ENCODE measurements at places on chromosomes 7 and 10.

GRCh38 chr7:81926-82756 lies 110.2 kb upstream of the FAM20C start:
- peak; percentile 39 for DNase-seq

GRCh38 chr10:28677888-28678686 lies 766 bp downstream of the BAMBI start:
- peak; percentile 55 for DNase-seq

GRCh38 chr10:94423627-94424026 lies 21.3 kb downstream of the TBC1D12 start:
- DNase-seq: no peak

GRCh38 chr10:30557884-30558283 lies 71.7 kb downstream of the LYZL2 start:
- DNase-seq: no peak

- no peak for DNase-seq
These were observed 82.5 kb upstream of the PITRM1 start for GRCh38 chr10:3255075-3255474.

GRCh38 chr10:63470928-63471327 lies 5.2 kb upstream of the JMJD1C start:
- no peak for DNase-seq

DNA sequence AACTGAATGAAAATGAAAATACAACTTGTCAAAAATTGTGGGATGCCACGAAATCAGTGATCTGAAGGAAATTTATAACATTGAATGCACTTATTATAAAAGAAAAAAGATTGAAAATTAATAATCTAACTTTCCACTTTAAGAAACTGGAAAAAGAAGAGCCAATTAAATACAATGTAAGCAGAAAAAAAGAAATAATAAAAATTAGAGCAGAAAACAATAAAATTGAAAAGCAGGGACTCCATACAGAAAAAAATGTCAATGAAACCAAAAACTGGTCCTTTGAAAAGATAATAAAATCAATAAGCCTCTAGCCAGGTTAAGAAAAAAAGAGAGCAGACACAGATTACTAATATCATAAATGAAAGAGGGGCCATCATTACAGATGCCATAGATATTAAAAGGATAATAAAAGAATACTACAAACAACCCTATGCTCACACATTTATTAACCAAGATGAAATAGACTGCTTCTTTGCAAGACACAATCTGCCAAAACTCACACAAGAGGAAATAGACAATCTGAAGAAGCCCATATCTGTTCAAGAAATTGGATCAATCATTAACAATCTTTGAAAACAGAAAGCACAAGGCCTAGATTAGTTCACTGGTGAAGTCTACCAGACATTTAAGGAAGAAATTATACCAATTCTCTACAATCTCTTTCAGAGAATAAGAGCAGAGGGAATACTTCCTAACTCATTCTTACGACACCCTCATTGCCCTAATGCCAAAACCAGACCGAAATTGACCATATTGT lies 233.8 kb upstream of the NEBL start:
- no peak for DNase-seq
